ENCODE measurements at places on chromosomes 2 and 18.
A peak's percentile ranks its signal among the peaks of the same experiment; 100 is the strongest.

DNA sequence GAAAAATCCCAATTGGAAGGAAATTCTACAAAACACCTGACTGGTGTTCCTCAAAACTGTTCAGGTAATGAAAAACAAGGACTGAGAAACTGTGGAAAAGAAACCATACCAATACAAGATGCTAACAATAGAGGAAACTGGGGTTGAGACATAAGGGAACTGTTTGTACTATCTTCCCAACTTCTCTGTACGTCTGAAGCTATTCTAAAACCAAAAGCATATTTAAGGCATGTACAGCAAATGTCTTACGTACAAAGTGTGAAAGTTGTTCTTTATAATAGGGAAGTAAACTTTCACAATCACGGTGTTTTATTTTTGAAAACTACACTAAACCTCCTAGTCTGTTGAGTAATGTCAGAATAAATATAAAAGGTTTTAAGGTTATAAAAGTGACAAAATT is 776.1 kb upstream of the RAB6C start:
- no peak for DNase-seq

- DNase-seq, result no peak
Measured at GRCh38 chr2:38217401-38218188, 141.6 kb upstream of the CYP1B1 start.

DNA sequence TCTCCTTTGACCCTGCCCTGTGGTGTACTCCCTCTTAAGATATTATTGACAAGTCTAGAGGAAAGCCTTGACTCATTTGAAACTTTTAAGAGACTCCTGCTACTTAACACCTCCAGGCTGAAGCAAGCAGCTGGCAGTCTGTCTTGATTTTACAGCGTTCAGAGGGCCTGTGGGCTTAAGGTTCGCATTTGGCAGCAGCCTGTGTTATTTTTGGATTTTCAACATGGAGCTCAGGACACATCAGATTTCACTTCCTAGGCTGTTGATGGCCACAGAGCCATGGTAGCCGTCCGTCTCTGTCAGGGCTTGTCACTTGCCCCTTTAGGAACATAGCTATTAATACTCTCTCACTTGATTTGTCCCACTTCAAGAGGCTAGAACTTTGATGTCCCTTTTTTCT is 73.6 kb downstream of the VWA3B start:
- DNase-seq, result no peak

- DNase-seq, result no peak
Measured at GRCh38 chr2:155825876-155826275, 506.6 kb downstream of the NR4A2 start.

DNA sequence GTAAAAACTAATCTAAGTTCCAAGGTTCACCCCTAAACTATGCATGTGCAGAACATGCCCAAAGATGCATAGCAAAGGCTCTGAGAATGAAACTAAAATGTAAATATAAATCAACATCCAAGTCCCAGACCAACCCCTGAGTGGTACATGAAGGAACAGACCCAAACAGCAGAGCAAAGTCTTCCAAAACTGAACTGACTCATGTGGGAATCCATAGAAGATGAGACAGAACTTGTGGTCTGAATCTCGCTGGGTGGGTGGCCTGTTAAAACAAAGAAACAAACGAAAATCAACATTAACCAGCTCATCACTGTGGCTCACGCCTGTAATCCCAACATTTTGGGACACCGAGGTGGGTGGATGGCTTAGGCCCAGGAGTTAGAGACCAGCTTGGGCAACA is 29.5 kb upstream of the ATRAID start:
- no peak for DNase-seq

- DNase-seq, result no peak
Measured at GRCh38 chr18:5979971-5980457, 84.7 kb upstream of the TMEM200C start.

- no peak for DNase-seq
Measured at GRCh38 chr2:150063931-150064548, 423.4 kb downstream of the RND3 start.

GRCh38 chr2:197982565-197982964 is 178.2 kb downstream of the PLCL1 start:
- no peak for DNase-seq

DNA sequence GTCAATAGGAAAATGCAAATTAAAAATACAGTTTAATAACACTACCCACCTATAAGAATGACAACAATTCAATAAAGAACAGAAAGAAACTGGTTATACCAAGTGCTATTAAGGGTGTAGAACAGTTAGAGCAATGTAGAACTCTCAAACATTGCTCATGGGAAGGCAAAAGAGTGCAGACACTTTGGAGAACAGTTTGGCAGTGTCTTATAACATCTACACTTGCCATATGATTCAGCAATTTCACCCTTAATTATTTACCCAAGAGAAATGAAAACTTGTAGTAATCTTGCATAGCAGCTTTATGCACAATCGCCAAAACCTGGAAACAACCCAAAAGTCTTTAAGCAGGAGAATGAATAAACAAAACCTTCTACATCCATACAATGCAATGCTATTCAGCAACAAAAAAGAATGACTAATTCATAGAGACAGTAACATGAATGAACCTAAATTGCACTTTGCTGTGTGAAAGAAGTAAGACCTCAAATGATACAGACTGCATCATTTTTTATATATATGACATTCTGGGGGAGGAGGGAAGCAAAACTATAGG is 455.2 kb downstream of the THSD7B start:
- DNase-seq, result no peak

- no peak for DNase-seq
Measured at GRCh38 chr2:47270421-47270820, 115.3 kb upstream of the STPG4 start.

GRCh38 chr2:121211251-121211650 is 73.8 kb downstream of the TFCP2L1 start:
- no peak for DNase-seq

- DNase-seq, result no peak
Measured at GRCh38 chr2:7887441-7887840, 794.4 kb upstream of the ID2 start.

DNA sequence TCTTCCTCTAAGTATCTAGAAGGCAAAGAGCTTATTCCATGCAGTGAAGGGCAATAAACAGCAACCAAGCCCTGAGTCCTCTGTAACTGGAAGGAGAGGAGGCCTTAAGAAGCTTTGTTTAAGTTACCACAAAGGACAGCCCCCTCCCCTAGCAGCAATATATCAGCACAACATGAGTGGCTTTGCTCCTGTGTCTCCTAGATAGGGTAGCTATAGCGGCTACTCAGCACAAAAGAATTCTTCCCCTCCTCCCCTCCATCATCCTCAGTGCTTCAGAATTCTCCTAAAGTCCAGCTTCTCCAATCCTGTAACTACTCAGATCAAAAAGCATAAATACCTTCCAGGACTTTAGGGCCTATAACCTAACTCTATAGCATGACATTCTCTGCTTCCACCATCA is 16.5 kb downstream of the SUMO1 start:
- DNase-seq, result no peak

DNA sequence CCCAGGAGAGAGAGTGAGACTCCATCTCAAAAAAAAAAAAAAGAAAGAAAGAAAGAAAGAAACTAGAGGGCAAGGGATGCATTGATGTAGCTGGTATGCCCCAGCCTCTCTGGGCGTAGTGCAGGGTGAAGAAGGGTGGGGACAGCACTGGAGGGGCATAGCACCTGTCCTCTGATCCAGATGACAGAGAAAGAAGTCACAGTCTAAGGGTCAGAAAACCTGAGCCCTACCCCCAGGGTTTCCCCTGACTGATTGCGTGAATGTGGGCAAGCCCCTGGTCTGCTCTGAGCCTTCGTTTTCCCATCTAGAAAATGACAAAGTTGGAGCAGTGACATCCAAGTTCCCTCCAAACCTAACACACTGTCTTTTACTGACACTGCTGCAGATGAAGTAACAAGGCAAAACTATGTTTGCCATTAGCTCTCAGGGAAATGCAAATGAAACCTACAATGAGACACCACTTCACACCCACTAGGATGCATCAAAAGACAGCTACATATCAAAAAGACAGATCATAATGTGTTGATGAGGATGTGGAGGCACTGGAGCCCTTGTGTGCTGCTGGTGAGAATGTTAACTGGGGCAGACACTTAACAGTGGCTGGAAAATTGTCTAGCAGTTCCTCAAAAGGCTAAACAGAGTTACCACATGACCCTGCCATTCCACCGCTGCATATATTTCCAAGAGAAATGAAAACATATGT is 19.5 kb upstream of the YWHAQ start:
- no peak for DNase-seq

DNA sequence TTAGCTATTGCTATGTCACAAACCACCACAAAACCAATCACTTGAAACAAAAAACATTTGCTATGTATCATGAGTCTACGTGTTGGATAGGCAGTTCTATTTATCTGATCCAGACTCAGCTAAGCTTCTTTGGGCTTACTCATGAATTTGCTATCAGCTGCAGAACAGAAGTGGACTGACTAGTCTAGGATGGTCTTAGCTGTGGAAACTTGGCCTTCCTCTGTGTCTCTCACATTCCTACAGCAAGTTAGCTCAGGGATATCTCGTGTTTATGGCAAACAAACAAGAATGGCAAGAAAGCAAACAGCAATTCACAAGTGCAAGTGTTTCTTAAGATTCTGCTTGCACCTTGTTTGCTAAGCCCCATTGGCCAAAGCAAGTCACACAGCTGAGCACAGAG is 288.0 kb upstream of the TNP1 start:
- DNase-seq, result no peak

DNA sequence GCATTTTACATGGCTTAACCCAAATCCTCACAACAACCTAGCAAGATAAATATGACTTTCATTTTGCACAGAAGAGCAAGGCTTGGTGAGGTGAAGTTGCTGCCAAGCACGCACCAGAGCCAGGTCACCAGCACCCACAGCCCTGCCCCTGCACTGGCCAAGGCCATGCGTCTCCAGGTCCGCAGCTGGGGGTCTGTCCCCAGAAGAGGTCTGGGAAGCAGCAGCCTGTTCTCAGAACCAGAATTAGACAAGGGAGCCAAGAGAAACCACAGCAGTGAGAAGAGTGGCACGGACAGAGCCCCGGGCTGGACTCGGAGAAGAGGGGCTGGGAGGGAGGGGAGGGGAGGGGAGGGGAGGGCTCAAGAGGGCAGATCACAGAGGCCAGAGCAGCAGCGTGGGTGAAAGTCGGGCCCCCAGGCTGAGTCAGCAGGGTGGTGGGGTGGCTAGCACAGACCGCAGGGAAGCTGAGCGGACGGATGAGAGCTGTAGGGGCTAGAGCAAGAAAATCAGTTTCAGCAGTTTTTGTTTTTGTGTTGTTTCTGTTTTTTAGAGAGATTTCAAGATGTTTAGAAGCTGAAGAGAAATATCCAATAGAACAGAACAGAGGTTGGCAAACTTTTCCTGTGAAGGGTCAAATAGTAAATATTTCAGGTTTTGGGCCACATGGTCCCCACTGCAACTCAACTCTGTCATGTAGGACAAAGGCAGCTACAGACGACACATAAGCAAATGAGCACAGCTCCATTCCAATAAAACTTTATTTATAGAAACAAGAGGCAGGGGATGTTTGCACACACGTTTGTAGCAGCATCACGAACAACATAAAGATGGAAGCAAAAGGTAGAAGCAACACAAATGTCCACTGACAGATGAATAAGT is 7.4 kb upstream of the MTERF4 start:
- DNase-seq, result no peak

- no peak for DNase-seq
Measured at GRCh38 chr2:233288663-233289062, 19.0 kb upstream of the SAG start.

GRCh38 chr2:120735746-120736170 is at the start of gene GLI2:
TSS of gene GLI2 (plus strand) at chr2:120735868. CDS start at chr2:120797321, 61,453 bp downstream.
- DNase-seq, result peak; percentile 84

- DNase-seq, result no peak
Measured at GRCh38 chr2:180647221-180647620, 333.2 kb upstream of the UBE2E3 start.

- DNase-seq, result no peak
Measured at GRCh38 chr2:96225016-96225533, 16.4 kb upstream of the STARD7 start.

- DNase-seq, result peak; percentile 52
Measured at GRCh38 chr2:44793322-44793870, 148.1 kb upstream of the SIX3 start.

DNA sequence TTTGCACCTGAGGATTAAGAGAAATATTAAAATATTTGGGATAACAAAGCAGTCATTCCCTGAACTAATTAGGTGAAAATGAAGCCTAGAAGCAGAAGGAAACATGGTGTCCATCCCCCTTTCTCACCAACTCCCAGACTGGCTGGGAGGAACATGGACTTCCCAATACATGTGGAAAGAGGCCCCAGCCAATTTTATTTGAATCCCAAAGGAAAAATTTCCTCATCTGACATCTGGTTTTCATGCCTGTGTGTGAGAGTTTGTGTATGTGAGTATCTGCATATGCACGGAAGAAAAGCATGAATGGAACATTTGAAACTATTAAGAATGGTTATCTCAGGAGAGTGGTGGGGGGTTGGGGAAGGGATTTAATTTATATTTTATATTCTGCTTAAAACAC is 84.3 kb downstream of the COPS8 start:
- DNase-seq, result no peak

- DNase-seq, result no peak
Measured at GRCh38 chr2:238493880-238494572, 67.3 kb downstream of the ASB1 start.

- no peak for DNase-seq
Measured at GRCh38 chr18:72833471-72833870, 34.3 kb downstream of the NETO1 start.

GRCh38 chr2:197596766-197597165 is 78.6 kb downstream of the RFTN2 start:
- DNase-seq, result no peak

DNA sequence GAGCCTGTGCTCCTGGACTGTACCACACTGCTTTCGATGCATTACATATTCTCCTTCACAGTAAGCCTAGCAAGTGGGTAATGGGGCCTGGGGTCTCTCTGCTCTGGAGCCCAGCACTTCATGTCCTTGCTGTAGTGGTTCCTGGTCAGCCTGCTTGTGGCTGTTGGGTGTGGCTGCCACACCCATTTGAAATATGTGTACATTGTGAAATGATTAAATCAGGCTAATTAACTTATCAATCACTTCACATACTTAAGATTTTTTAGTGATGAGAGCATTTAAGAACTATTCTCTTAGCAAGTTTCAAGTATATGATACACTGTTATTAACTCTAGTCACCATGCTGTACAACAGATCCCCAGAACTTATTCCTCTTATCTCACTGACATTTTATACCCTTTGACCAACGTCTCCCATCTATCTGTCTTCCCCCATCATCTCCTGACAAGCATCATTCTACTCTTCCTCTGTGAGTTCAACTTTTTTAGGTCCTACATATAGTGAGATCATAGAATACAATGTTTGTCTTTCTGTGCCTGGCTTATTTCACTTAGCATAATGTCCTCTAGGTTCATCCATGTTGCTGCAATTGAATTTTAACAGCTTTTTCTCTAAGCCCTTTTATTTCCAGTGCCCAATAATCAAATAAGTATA is 92.1 kb downstream of the LYPD6 start:
- no peak for DNase-seq

DNA sequence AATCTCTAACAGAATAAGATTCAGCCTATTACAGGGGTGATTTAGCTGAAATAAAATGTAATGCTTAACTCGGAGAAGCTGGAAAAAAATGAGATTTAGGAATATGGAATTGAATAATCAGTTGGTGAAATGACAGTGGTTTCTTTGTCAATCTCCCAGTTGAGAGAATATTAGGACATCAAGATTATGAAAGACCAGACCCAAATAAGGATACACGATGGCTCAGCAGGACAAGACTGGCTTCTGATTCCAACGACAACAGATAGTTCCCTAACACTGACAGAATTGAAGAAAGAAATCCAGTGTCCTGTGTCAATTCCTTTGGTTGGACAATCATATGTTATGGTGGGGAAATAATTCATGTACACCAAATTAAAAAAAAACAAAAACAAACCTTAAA is 55.8 kb downstream of the HRH4 start:
- no peak for DNase-seq

GRCh38 chr2:8421658-8422449 is 260.0 kb upstream of the ID2 start:
- no peak for DNase-seq

All from endothelial cell (in vitro differentiated cells).